Heart left ventricle (tissue), 16 donors: ENCODE measurements at places on chromosomes 5 and 9. TPM values are rescaled to one million over a fixed set of nuclear protein-coding genes. Genes with fewer than 3 reads are reported as not detected.

DNA sequence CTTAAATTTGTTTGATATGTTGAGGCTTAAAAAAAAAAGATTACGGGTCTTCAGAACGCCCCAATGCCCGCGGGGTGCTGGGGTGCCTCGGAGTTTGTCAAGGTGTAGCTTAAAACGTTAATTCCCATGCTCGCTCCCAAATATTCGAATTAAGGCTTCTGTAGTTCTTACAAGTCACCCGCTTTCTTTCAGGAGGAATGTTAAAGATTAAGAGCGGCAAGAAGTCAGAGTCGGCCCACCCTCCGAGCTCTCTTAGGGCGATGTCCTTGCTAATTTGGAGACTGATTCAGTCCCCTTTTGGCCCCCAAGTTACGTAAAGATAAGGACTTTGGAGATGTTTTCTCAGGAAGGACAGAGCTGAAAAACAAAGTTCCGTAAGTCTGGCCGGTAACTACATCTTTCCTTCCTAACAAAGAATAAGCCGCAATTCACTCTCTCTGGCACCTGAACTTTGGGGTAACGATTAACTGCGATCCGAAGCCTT, 746 bp upstream of the NPM1 start:
- H3K4me1 ChIP-seq: peaks cover 28% of the 10 kb centered on the region
- H3K36me3 ChIP-seq: peaks cover 20% of the 10 kb centered on the region
- H3K4me3 ChIP-seq: peak overlapping the region; percentile 84
- H3K27ac ChIP-seq: peak overlapping the region; percentile 92

ARL14EPL gene
- total RNA-seq: not detected

PLEKHG4B gene
- total RNA-seq: not detected

GRCh38 chr5:35668794-35669193, 51.1 kb downstream of the SPEF2 start:
- H3K4me1 ChIP-seq: no peaks in the 10 kb centered on the region
- no peaks in the 10 kb centered on the region for H3K27me3 ChIP-seq
- peaks cover 3% of the 10 kb centered on the region for H3K36me3 ChIP-seq
- H3K4me3 ChIP-seq: no peak overlapping the region

GRCh38 chr9:36389590-36389989, 10.5 kb downstream of the RNF38 start:
- no peak for DNase-seq
- no peaks in the 10 kb centered on the region for H3K27me3 ChIP-seq
- H3K4me1 ChIP-seq: no peaks in the 10 kb centered on the region
- peaks cover 17% of the 10 kb centered on the region for H3K36me3 ChIP-seq

PCDH1 gene
- total RNA-seq: 61.4 TPM

DNA sequence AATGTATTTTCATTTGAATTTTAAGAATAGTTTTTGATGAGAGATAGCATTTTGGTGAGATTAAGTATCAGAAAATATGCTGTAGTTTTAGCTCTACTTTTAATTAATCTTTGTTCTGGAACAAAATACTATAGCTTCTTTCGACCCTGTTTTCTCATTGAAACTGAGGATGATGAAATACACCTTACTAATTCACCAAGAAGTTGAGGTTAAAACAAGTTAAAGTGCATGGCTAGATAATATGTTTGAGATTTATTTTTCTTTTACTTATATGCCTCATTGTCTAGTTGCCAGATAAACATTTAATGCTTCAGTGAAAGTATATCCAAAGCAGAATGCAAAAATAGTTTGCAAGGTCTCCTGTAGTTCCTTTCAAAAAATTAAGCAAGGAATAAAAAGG, 140.1 kb upstream of the KCNN2 start:
- H3K36me3 ChIP-seq: no peaks in the 10 kb centered on the region
- no peak overlapping the region for H3K27ac ChIP-seq
- H3K4me3 ChIP-seq: no peak overlapping the region
- no peaks in the 10 kb centered on the region for H3K4me1 ChIP-seq
- H3K27me3 ChIP-seq: no peaks in the 10 kb centered on the region

DNA sequence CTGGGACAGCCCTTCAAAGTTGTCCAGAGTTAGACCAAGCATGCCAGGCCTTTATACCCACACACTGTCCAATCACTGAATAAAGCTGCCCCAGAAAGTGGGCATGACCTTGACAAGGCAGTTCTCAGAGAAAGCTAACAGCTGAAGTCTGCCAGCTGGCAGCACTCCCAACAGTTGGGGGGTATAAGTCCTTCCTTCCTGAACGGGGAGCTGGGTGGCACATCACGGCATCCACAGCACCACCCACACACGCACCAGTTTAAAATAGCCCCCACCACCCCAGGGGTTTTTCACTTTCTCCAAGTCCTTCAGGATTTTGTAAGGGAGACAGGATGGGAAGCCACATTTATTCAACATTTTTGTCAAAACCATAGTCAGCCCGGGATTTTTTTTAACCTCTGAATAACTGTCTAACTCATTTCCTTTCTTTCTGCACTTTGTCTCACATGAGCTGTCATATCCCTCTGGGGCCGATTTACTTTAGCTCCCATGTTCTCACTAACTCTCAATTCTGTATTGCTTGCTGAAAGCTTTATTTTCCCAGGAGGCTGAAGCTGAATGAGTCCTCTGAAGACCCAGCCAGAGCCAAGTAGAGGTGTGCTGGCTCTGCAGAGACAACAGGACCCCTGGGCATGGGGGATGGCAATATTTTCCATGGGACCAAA, 15.4 kb downstream of the FAM81B start:
- H3K27ac ChIP-seq: no peak overlapping the region
- no peaks in the 10 kb centered on the region for H3K36me3 ChIP-seq
- DNase-seq: no peak
- no peaks in the 10 kb centered on the region for H3K27me3 ChIP-seq
- no peaks in the 10 kb centered on the region for H3K4me1 ChIP-seq

GRCh38 chr9:37951671-37952449, 47.9 kb upstream of the SLC25A51 start:
- H3K4me1 ChIP-seq: peaks cover 48% of the 10 kb centered on the region
- no peak overlapping the region for H3K4me3 ChIP-seq
- no peak overlapping the region for H3K27ac ChIP-seq
- DNase-seq: no peak

GRCh38 chr5:61991866-61992265, 314.1 kb upstream of the KIF2A start:
- H3K36me3 ChIP-seq: no peaks in the 10 kb centered on the region
- no peak for DNase-seq
- no peak overlapping the region for H3K4me3 ChIP-seq
- no peaks in the 10 kb centered on the region for H3K4me1 ChIP-seq
- no peak overlapping the region for H3K27ac ChIP-seq

- H3K36me3 ChIP-seq: no peaks in the 10 kb centered on the region
- no peak overlapping the region for H3K4me3 ChIP-seq
- peaks cover 11% of the 10 kb centered on the region for H3K4me1 ChIP-seq
- no peak for DNase-seq
- no peaks in the 10 kb centered on the region for H3K27me3 ChIP-seq
Observed at GRCh38 chr5:123180178-123180577, 91.1 kb downstream of the PRDM6 start.

DNA sequence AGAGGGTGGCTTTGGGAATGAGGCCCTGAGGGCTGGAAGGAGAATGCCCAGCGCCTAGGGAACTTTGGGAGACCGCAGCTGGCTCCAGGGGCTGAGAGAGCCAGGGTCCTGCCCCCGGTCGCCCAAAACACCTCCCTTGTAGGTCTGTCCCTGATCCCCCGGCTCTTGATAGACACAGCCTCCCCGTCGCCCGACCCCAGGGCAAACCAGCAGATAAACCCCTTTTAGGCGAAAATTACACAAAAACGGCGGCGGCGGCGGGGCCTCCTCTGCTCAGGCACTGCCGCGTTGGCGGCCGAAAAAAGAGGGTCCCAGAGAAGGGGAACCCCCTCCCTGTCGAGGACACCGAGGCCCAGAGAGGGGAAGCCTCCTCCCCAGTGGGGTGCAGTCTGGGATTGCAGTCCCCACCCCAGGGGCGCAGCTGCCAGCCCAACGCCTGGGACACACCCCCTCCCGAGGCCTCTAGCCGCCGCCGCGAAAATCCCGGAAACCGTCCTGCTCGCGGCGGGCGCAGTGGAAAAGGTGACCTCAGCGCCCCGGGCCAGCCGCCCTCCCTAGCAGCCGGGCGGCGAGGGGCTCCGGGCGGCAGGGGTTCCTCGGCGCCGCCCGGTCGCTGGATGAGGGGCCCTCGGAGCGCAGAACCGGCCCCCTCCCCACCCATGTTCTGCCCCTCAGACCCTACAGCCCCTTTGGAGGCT, 3.1 kb upstream of the BARX1 start:
- peaks cover 10% of the 10 kb centered on the region for H3K4me1 ChIP-seq
- H3K27ac ChIP-seq: no peak overlapping the region
- peak; percentile 42 for DNase-seq
- no peaks in the 10 kb centered on the region for H3K36me3 ChIP-seq
- H3K27me3 ChIP-seq: peaks cover 73% of the 10 kb centered on the region

GRCh38 chr9:19976226-19976625, 187.4 kb upstream of the SLC24A2 start:
- no peak overlapping the region for H3K4me3 ChIP-seq
- H3K4me1 ChIP-seq: no peaks in the 10 kb centered on the region
- H3K27me3 ChIP-seq: no peaks in the 10 kb centered on the region
- no peak overlapping the region for H3K27ac ChIP-seq
- DNase-seq: no peak
- H3K36me3 ChIP-seq: no peaks in the 10 kb centered on the region

DNA sequence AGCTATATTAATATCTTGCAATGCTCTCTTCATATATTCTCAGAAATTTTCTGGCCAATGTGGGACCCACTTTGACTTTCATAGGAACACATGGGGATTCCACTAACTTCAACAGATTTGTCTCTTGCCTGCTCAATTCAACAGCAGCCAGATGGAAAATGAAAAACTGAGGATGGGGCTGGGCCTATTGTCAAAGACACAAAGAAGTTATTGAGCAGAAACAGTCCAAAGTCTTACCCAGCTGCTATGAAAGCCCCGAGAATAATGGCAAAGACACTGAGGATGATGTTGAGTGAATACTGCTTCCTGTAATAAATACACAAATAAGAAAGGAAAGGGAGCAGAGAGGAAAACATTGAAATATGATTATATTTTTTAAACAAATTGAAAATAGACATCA, 32.6 kb downstream of the SLC35D2 start:
- DNase-seq: no peak
- peaks cover 9% of the 10 kb centered on the region for H3K36me3 ChIP-seq
- H3K4me3 ChIP-seq: no peak overlapping the region
- H3K27me3 ChIP-seq: no peaks in the 10 kb centered on the region
- no peak overlapping the region for H3K27ac ChIP-seq

- H3K4me1 ChIP-seq: no peaks in the 10 kb centered on the region
- no peak for DNase-seq
- no peak overlapping the region for H3K27ac ChIP-seq
- no peak overlapping the region for H3K4me3 ChIP-seq
Observed at GRCh38 chr5:2721385-2722138, 29.9 kb downstream of the IRX2 start.

RBM18 gene
- 49.0 TPM for total RNA-seq

DNA sequence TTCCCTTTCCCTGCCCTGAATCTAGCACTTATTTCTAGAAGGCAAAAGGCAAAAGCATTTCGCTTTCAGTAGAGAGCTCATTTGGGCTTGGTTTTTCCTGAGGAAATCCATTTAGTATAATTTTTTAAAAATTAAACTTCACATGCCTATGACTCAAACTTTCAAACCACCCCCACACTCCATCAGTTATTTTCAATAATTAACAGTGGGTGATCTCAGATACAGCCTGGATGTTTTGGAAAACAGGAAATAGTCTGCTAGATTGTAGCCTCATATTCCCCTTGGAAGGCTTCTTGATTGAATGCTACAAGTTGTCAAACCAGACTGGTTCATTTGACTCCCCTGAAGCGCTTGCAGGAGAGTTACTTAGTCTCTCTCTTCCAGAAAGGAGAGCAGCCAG, 40.6 kb downstream of the SEMA5A start:
- no peaks in the 10 kb centered on the region for H3K36me3 ChIP-seq
- DNase-seq: no peak
- no peak overlapping the region for H3K4me3 ChIP-seq
- H3K27me3 ChIP-seq: no peaks in the 10 kb centered on the region
- no peaks in the 10 kb centered on the region for H3K4me1 ChIP-seq

PCDHB7 gene
- 0.72 TPM for total RNA-seq

CDC14B gene
- 37.0 TPM for total RNA-seq

FABP6 gene
- 1.3 TPM for total RNA-seq

GRCh38 chr5:170993476-170993875, 131.7 kb downstream of the RANBP17 start:
- H3K4me1 ChIP-seq: no peaks in the 10 kb centered on the region
- no peak overlapping the region for H3K27ac ChIP-seq

SPATA6L gene
- 0.37 TPM for total RNA-seq

GRCh38 chr5:124876983-124877382, 130.5 kb upstream of the ZNF608 start:
- no peak for DNase-seq
- H3K27ac ChIP-seq: no peak overlapping the region
- no peak overlapping the region for H3K4me3 ChIP-seq
- H3K36me3 ChIP-seq: no peaks in the 10 kb centered on the region
- H3K4me1 ChIP-seq: peaks cover 6% of the 10 kb centered on the region

SLC27A4 gene
- total RNA-seq: 11.4 TPM

GRCh38 chr5:68673106-68673822, 420.6 kb upstream of the SLC30A5 start:
- H3K27ac ChIP-seq: no peak overlapping the region
- H3K27me3 ChIP-seq: no peaks in the 10 kb centered on the region
- H3K36me3 ChIP-seq: no peaks in the 10 kb centered on the region
- H3K4me3 ChIP-seq: no peak overlapping the region
- no peaks in the 10 kb centered on the region for H3K4me1 ChIP-seq
- DNase-seq: no peak

DNA sequence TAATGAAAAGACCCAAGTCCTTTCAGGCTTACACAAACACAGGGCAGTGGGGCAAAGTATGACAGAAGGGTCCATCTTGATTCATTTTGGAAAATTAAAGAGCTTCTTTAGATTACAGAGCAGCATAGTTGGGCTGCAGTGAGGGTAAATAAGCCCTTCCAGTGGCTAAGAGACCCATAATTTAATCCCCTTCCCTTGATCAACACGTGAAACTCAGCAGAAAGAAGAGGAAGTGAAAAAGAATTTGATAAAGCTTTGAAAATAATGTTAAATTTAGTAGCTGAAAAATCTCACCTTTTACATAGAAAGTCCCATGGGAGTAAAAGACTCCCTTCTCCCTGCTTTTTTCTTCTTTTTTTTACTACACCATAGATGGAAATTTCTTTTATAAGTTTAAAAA, 87.6 kb downstream of the FREM1 start:
- H3K27me3 ChIP-seq: no peaks in the 10 kb centered on the region
- no peaks in the 10 kb centered on the region for H3K4me1 ChIP-seq
- no peak overlapping the region for H3K4me3 ChIP-seq
- no peak overlapping the region for H3K27ac ChIP-seq

PDZD2 gene
- total RNA-seq: 43.5 TPM

DNA sequence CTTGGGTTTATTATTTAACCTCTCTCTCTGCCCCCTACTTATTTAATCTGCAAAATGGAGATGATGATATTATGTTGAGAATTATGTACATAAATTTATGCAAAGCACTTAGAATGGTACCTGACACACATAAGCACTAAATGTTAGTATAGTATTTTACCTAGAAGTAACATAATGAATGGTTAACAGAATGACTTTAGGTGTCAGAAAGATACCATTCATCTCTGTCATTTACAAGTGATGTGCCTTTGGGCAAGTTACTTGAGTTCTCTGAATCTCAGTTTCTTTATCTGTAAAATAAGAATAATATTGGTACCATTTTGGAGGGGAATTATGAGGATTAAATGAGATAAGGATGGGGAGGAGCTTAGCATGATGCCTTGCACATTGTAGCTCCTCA, 159.4 kb downstream of the PPP2R2B start:
- DNase-seq: no peak
- H3K27me3 ChIP-seq: no peaks in the 10 kb centered on the region
- H3K4me1 ChIP-seq: no peaks in the 10 kb centered on the region
- no peaks in the 10 kb centered on the region for H3K36me3 ChIP-seq
